Mammary epithelial cell (primary cell): ENCODE measurements at places on chromosomes 1 and 21. TPM values are rescaled to one million over a fixed set of nuclear protein-coding genes. Genes with fewer than 3 reads are reported as not detected.

MMP23B gene
- total RNA-seq, result 1.0 TPM

LAPTM5 gene
- not detected for total RNA-seq

FCN3 gene
- total RNA-seq, result not detected

TRPM2 gene
- 6.2 TPM for total RNA-seq

TSSK3 gene
- 1.0 TPM for total RNA-seq

NENF gene
- 35.5 TPM for total RNA-seq

ZNF695 gene
- total RNA-seq, result 2.1 and 4.4 TPM in 2 replicates

RBM11 gene
- 2.0 TPM for total RNA-seq

SCAF4 gene
- total RNA-seq, result 31.9 and 34.8 TPM in 2 replicates

DLGAP3 gene
- not detected for total RNA-seq

C1QTNF12 gene
- 8.8 TPM for total RNA-seq

FGR gene
- 0.50 TPM for total RNA-seq

DNA sequence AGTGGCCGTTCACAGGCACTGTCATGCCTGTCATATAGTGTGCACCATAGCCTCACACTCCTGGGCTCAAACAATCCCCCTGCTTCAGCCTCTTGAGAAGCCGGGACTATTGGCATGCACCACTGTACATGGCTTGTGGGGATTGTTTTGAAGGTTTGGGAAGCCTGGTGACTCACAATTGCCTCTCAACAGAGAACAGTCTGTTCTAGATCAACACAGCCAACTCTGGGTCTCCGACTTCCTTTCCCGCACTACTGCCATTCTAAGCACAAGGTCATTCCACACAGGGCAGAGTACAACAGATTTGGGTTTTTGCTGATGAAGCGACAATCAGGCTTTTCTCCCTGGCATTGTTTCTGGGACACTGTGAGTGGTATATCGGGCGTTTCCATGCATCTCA, 15.5 kb upstream of the AHCTF1 start:
- DNase-seq, result peak; percentile 35

GRCh38 chr1:40948741-40949443, 30.6 kb upstream of the CTPS1 start:
- peak; percentile 76 for DNase-seq

GRCh38 chr1:112399456-112399855, 3.4 kb downstream of the CTTNBP2NL start:
- no peak for DNase-seq

- no peak for DNase-seq
Measured at GRCh38 chr1:2983706-2984398, 37.4 kb upstream of the ACTRT2 start.

- no peak for DNase-seq
Measured at GRCh38 chr1:99663501-99663900, 17.6 kb downstream of the PALMD start.

DNA sequence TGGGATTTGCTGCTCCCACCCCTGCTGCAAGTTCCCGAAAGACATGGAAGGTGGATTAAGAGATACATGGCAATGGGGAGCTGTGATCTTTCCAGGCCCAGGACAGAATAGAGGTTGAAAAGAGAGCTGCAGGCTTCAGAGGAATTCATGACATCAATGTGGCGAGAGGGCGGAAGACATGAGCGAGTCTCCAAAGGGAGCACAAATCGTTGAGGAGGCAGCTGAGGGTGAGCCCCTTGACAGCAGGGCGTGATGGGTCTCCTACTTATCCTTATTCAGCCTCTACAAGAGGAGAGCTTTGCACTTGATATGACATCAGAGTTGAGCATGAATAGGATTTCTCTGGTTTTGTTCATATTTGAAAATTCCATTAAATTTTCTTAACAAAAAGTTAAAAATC, 45.5 kb upstream of the TACSTD2 start:
- DNase-seq, result no peak

- no peak for DNase-seq
Measured at GRCh38 chr1:46030876-46031660, 101.4 kb downstream of the PIK3R3 start.

GRCh38 chr1:179881642-179882252, 338 bp upstream of the TOR1AIP1 start:
- DNase-seq, result no peak

- no peak for DNase-seq
Measured at GRCh38 chr1:157404614-157405013, 147.7 kb downstream of the FCRL5 start.

DNA sequence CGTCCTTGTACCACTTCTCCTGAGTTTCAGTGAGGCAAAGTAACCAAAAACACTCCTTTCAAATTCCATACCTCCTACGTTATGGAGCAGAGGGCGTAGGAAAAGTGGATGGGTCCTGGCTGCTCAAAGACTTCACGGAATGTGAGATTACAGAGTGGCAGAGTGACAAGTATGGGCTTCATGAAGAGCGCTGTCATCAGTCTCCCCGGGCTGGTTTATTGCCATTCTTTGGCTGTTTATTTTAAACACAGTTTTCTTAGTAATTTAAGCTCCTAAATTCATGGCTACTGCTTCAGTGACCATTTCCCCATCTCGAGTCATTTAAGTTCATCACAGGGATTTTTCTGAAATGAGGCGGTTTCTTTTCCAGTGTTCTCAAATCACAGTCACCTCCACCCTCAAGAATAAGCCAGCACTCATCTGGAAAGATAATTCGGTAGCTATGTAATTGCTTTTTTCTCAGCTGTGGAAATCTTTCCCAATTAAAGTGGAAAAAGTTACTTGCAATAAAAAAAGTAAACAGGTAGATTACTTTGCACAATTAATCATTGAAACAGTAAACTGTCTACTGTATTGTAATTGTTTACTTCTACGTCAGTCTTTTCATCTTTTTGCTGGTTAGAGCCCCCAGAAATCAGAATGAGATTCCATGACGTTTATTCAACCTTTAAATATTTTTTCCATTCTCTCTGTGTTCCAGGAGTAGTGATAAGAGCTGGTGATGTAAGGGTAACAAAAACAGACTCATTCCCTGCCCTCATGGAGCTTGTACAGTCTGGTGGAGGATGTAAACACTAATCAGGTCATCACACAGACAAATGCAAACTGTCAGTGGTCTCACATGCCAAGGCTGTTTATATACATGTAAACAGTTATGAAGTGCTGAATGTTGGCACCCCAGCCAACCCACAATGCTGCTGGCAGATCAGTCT, 3.0 kb upstream of the SMYD2 start:
- no peak for DNase-seq

DNA sequence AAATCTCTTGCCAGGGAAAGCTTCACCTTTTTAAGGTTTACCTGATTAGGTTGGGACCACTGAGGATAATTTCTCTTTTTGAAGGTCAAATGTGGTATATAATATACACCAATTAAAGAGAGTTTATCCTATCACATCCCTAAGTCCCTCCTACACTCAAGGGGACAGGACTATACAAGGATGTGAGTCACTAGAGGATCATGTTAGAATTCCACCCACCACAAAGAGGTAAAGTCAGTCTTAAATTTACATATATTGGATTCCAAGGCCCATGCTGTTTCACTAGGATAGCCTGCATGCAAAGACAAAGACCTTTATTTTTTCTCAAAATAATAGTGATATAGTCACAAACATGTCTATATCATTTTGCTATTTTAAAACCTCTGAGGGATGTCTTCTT, 164.4 kb downstream of the GIPC2 start:
- DNase-seq, result peak; percentile 39

GRCh38 chr1:160009801-160010200, 22.0 kb downstream of the PIGM start:
- DNase-seq, result no peak

DNA sequence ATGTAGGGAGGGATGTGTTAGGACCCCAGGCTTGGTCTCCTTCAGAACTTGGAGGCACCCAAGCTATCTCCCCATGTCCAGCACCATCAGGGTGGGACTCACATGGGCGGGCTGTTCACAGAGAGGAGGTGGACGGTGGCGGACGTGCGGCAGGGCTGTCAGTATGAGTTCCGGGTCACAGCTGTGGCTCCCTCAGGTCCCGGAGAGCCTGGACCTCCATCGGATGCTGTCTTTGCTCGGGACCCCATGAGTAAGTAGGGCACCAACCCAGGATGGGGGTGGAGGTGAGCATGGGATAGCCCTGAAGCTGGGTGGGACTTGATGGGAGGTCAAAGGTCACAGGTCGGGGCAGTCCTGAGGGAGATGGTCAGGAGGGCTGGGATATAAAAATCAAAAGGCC, 27.8 kb downstream of the IGFN1 start:
- DNase-seq, result no peak

GRCh38 chr1:240385985-240386978, 225.7 kb downstream of the GREM2 start:
- DNase-seq, result no peak

DNA sequence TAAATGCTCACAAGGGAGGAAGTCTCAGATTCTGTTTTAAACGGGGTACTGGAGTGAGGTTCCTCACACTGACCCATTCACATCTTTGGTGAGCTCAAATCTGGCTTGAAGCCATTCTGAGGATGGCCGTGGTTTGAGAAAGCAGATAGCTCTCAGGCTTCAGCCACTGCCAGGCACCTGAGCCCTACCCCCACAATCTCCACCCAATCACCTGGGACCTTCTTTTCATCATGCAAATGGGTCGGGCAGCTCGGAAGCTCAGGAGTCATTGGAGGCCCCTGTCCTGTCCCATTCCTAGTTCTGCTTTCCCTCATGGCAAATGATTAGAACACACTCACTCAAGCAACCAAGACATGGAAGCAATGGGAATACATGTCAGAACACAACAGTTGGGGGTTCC, 141.4 kb upstream of the ETS2 start:
- DNase-seq, result no peak

GRCh38 chr1:8358897-8359616, 41.1 kb downstream of the SLC45A1 start:
- no peak for DNase-seq

GRCh38 chr1:116123837-116124533, 12.8 kb downstream of the MAB21L3 start:
- no peak for DNase-seq

DNA sequence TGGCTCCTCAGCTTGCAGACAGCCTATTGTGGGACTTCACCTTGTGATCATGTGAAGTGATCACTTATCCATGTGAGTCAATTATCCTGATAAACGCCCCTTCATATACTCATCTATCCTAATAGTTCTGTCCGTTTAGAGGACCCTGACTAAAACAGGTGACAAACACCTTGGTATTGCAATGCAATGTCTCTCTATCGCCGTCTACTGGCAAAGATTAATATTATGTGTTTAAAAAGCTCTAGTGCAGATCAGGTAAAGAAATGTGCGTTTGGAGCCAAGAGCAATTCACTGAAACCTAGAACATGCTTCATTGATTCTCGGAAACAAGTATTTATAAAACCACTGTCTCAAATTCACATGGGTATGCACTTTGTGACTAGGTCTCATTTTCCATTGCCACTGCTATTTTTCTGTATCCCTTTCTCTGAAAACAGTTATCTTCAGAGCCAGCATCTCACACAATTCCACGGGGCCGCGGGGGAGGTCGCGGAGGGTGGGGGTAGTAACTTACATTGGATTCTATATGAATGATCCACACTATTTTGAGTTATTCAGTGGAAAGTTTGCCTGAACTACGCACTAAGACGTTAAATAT, 554.6 kb upstream of the NCAM2 start:
- DNase-seq, result no peak
